ENCODE measurements at places on chromosomes 5 and 9.

GRCh38 chr9:122929796-122930354 lies 1.4 kb downstream of the ZBTB26 start:
- DNase-seq = no peak

DNA sequence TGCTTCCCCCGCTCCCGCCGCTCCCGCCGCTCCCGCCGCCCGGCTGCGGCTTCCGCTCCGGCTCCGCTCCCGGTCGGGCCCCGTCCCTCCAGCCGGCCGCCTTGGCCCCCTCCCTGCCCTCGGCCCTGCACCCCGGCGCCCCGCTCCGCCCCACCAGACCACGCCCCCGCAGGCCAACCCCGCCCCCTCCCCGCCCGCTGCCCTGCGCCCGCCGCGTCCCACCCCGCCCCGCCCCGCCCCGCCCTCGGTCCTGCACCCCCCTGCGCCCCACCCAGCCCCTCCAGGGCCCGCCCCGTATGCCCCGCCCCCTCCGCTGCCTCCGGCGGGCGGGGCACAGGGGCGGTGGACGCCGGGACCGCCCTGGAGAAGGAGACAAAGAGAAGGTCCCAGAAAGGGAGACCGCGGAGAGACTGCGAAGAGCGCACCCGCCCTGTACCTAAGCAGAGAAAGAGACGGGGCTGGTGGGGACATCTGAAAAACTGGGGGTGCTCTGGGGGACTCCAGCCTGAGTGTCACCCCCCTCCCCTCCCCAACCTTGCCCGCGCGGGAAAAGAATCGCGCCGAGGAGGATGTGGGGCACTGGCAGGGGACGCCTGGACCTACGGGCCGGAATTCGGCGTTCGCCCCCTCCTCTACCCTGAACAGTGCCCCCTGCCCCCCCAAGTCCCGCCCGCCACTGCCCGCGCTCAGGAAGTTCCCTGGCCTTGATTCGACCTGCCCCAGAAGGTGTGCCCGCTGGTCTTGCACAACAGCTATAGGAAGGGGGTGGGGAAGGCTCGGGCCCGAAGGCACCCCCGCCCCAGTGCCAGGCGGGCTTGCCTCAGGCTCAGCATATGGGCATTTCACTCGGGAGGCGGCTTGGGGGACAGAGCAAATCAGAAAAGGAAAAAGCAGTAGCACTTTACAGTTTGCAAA lies 42.8 kb upstream of the STXBP1 start:
- DNase-seq = peak; percentile 91

- no peak for DNase-seq
Measured at GRCh38 chr5:141681695-141682641, at the start of gene ARAP3. Gene ARAP3, minus strand, starts transcription at chr5:141682230. Its CDS starts 1,744 bp downstream, at chr5:141680486.

GRCh38 chr5:151571270-151572173 lies 19.6 kb downstream of the FAT2 start:
- no peak for DNase-seq

DNA sequence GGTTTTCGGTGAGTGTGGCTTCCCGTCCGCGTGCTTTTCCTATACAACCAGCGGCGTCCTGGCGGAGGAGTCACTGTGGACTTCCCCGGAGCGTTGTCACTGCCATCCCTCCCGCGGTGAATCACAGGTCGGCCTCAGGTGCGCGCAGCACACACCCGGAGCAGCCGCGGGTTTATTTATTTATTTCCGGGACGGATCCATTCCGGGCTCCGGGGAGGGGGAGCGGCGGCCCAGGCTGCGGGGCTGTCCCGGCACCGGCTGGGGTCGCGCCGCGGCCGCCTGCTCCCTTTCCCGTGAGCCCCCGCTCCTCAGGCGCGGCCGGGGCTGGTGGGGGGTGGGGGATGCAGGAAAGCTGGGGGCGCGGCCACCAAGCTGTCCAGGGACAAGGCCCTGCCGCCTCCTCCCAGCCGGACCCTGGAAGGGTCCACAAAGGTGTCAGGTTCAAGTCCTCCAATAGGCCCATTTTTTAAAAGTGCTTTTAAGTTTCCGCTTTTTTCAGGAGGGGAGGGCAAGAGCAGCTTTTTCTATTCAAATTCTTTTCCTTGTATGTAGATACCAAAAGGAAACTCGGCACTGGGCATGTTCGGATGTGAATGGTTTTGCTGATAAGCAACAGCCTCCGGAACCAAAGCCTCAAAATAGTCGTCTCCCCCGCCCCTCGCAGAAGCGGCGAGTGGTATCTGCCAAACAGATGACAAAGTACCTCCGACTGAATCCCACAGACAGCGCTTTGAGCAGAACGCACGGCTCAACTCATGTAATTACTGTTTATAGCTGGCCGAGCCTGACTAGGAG lies 192.5 kb downstream of the CD180 start:
- DNase-seq = no peak

GRCh38 chr9:104138243-104138868 lies 44.2 kb downstream of the SMC2 start:
- DNase-seq = no peak

- DNase-seq = no peak
Measured at GRCh38 chr5:31964007-31964360, 210.1 kb downstream of the GOLPH3 start.

DNA sequence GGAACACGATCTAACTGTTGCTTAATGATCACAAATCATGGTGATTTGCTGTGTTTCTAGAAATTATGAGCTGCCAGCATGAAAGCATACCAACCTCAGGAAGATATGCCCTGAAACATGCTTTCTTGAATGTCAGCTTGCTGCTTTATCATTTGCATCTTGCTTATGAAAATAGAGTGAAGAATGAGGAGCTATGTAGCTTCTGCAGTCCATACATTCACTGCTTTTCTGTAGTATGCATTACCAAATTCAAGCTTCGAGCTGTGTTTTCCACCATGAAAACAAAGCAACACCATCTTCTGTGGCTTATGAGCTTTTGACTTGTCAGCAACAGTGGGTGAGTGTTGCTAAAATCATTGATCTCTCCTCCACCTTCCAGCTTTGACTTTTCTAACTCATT lies 16.5 kb downstream of the F2RL2 start:
- DNase-seq = no peak

- DNase-seq = no peak
Measured at GRCh38 chr5:8333977-8334376, 465.0 kb downstream of the MTRR start.

- no peak for DNase-seq
Measured at GRCh38 chr9:130377612-130378011, 67.1 kb upstream of the ASS1 start.

- DNase-seq = no peak
Measured at GRCh38 chr5:93884254-93884653, 142.9 kb upstream of the POU5F2 start.

DNA sequence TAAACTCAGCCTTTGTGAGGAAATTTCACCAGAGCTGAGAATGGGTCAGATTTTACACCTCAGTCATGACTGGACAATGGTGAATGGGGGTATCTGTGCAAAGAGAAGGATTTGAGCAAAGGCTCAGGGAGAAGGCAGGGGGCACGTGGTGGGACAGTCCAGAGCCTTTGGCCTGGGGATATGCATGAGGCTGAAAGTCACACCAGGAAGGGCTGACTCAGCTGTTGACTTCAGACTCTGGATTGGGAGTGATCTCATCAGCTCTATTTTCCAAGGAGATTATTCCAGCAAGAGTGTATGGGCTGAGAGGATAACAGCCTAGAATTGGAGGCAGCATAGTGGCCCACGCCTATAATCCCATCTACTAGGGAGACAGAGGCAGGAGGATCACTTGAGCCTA lies 53.6 kb downstream of the SAXO1 start:
- DNase-seq = no peak

DNA sequence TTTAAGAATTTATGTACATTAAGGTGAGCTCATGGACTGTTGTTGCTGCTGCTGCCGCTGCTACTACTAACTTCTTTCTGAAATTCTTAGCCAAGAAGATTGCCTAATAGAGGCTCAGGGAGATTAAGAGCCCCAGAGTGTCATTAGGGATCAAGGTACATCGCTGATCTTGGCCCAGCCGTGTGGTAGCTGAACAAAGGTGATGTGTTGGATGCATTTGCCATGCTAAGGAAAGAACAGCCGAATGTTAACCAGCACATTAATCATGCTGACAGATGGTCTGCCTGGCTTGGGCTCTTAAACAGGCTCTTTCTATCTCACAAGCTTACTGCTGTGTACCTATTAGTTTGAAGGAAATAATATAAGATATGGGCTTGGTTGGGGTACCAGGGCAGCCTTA lies 137.1 kb downstream of the KCTD16 start:
- DNase-seq = no peak

GRCh38 chr5:16712178-16712577 lies 95.4 kb upstream of the RETREG1 start:
- DNase-seq = no peak

GRCh38 chr5:39355324-39355723 lies 9.0 kb downstream of the C9 start:
- no peak for DNase-seq

- no peak for DNase-seq
Measured at GRCh38 chr9:95903398-95903797, 27.9 kb downstream of the ERCC6L2 start.

DNA sequence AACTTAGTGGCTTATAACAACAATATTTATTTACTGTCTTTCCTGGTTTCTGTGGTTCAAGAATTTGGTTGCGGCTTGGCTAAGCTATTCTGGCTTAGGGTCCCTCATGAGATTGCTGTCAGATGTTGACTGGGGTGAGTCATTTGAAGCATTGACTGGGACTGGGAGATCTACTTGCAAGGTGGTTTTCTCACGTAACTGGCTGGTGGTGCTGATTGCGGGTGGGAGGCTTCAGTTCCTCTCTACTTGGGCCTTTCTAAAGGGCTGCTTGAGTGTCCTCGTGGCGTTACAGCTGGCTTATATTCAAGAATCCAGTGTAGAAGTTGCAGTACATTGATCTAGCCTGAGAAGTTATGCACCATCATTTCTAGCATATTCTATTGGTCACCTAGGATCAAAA lies 218.5 kb upstream of the ELAVL2 start:
- no peak for DNase-seq

GRCh38 chr5:40499518-40500273 lies 180.0 kb upstream of the PTGER4 start:
- DNase-seq = no peak
